ENCODE measurements at places on chromosomes 13 and 19.
A peak's percentile ranks its signal among the peaks of the same experiment; 100 is the strongest.

GRCh38 chr13:93467175-93467574 is 240.6 kb downstream of the GPC6 start:
- no peak for DNase-seq

- no peak for DNase-seq
Observed at GRCh38 chr19:52217576-52217975, 27.7 kb downstream of the PPP2R1A start.

DNA sequence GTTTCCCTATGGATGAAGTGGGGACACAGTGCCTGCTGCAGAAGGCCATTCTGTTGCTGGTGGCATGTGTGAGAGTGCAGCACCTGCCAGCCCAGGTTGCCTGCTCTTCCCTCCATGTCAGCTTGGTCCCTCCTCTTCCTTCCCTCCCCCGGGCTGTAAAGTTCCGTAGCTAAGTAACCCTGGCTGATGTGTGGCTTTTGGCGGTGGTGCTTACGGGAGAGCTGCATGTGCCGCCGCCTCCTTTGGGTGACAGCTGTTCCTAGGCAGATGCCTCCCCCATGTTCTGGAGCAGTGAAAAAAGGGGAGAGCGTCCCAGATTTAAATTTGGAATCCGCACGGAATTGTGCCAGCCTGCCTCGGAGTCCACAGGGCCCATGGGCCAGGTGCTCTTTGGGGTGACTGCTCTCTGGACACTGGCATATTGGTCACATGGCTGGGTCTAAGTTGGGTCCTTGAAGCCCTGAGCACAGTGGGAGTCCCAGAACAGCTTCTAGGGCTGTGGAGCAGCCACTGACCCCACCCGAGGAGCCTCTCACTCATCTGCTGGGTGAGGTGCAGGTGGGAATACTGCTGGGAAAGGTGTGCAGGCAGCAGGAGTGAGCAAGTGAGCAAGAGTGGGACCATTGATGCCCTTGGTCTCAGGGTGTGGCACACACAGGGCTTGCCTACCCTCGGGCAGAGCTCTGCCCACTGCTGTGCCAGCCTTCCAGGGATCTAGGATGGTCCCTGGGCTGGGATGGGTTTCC is 33.1 kb upstream of the ZNF536 start:
- no peak for DNase-seq

DNA sequence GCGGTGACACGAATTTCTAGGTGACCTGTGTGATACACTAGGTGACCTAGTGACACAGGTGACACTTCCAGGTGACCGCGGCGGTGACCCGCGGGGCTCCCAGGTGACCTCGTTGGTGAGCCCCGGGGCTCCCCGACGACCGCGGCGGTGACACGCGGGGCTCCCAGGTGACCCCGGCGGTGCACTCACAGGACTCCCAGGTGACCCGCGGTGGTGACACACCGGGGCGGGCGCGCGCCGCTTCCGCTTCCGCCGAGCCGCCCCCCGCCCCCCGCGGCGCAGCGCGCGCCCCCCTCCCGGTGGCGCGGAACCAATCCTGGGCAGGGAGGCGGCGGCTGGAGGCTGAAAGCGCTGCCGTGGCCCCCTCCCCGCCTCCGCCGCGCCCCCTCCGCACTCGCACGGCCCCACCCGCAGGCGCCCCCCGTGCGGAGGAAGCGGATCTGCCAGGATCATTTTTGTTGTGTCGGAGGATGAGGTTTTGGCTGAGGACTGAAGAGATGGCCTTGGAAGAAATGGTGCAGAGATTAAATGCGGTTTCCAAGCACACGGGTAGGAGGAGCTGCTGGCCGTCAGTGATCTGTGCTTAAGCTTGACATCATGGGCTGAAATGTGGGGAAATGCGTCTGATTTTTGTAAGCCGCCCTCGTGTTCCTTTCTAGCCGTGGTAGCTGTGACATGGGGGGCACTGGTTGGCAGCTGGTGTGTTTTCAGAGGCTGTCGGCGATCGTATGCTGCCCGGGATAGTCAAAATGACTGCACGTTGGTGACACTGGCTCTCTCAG is at the start of gene MCF2L:
Gene MCF2L (plus strand): TSS at position 305 of the 782 bp plus-strand sequence. CDS start 166 bp downstream, at position 471.
- DNase-seq: peak; percentile 40

GRCh38 chr19:28291874-28292273 is 921.1 kb downstream of the UQCRFS1 start:
- no peak for DNase-seq

- DNase-seq: no peak
Observed at GRCh38 chr13:28503182-28503967, 8.4 kb upstream of the FLT1 start.

- peak; percentile 3 for DNase-seq
Observed at GRCh38 chr19:3471954-3472655, 8.2 kb downstream of the SMIM24 start.
